Activated B cell treated with CpG ODN at 0.5 μM for 24 hours (primary cell): ENCODE measurements at places on chromosomes 7 and 10.

DNA sequence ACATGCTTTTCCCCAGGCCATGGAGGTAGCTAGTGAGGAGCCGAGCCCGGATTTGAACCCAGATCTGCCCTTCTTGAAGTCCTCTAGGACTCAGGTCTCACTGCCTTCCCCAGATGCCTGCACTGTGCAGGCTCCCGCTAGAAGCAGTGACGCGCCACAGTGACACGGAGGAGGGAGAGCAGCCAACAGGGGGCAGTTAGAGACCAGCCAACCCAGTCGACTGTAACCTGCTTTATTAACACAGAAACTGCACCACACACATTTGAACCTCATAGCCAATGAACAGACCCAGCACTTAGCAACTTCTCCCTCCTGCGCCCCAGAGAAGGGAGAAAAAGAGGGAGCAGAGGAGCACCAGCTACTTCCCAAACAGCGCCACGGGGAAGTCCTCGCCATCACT is 27.4 kb downstream of the PILRA start:
- no peak for DNase-seq

DNA sequence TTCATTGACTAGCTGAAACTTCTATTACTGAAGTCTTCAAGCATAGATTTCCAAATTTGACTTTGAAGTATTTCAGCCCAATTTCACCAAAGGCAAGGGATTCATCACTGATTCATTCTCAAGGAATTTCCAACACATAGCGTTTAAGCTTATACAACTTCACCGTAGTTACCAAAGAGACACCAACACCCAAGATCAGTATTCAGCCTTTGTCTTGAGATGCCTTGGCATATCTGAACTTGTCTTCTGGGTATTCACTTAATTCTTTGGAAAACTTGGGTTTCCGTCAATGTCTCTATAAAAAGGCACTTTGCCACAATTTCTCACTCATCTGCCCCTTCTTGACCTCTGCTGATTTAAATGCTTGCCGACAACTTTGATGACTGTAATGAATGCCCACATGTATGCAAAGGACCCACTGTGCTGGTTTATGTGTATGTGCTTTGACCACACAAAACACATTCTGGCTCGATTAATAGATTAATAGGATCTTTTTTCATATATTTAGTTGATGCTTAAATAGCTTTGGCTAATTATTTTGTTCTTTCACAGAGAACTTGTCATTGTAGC is 49.6 kb downstream of the TES start:
- no peak for DNase-seq

DNA sequence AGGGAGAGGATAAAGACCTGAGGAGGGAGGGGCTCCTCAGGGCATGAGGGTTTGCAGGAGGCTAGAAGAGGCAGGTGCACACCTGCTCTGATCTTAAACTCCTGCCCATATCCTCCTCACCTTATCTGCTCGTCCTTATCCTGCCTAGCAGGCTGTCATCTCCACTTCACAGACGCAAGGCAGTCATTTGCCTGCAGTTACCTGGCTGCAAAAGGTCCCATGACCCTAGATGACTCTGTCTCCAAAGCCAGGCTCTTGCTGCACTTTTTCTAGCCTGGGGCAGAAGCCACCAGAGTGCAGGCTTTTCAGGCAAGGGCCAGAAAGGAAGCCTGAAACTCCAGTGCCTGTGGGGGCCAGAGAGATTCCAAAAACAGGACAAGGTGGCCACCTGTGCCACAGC is 1.7 kb upstream of the ZNF853 start:
- no peak for DNase-seq

- DNase-seq: no peak
Measured at GRCh38 chr10:87541114-87541513, 36.4 kb downstream of the MINPP1 start.

- no peak for DNase-seq
Measured at GRCh38 chr7:2934211-2934731, 90.2 kb upstream of the GNA12 start.

GRCh38 chr10:49285232-49285631 is 13.7 kb upstream of the C10orf71 start:
- DNase-seq: no peak

- DNase-seq: no peak
Measured at GRCh38 chr10:83432261-83433045, 706.9 kb upstream of the GHITM start.

DNA sequence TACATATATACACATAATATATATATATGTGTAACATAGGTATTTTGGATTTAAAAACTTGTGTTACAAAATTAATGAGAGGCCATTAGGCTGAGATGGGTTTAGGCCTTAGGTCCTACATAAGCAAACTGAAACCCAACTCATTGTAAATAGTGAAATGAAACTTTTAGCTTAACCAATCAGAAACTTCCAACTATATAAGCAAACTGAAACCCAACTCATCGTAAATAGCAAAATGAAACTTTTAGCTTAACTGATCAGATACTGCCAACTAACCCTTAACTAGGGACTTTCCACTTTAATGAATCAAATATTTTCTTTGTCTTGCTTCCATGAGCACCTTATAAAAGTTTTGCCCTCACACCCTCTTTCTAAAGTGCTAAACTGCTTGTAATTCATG is 17.3 kb upstream of the SAMD9L start:
- DNase-seq: no peak

DNA sequence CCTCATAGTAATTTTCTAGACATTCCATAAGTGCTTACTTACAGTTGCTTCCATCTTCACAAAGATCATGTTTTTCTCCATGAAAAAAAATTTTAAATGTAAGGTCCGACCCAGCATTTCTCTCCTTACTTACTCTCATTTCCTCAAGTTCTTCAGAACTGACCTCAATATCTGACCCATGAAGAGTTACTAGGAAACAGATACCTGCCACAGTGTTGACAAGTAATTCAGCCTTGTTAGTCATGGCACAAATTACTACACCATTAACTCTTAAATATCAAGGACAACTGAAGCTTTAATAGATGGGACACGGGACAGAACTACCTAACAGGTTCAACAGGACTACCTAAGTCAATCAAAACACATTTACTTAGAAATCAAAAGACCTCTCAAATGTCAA is 316.2 kb downstream of the POM121L12 start:
- DNase-seq: no peak

DNA sequence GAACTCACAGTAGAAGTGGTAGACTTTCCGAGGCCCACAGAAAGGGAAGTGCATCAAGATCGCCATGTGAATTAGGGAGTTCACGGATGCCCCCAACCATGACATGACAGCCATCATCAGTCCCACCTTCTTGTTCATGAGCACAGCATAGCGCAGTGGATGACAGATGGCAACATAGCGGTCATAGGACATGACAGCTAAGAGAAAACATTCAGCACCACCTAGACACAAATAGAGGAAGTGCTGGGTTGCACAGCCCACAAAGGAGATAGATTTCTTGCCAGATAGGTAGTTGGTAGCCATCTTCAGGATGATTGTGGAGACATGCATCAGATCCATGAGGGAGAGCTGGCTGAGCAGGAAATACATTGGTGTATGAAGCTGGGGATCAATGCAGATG is 342 bp downstream of the OR2AE1 start:
- DNase-seq: no peak

- no peak for DNase-seq
Measured at GRCh38 chr7:73432676-73433075, 902 bp upstream of the FZD9 start.

GRCh38 chr7:18250133-18250532 is 222.5 kb upstream of the PRPS1L1 start:
- DNase-seq: no peak

- no peak for DNase-seq
Measured at GRCh38 chr7:87447116-87447635, 28.3 kb downstream of the ABCB4 start.

- no peak for DNase-seq
Measured at GRCh38 chr10:128884033-128884425, 583.0 kb upstream of the MGMT start.

- no peak for DNase-seq
Measured at GRCh38 chr10:124344931-124345330, 73.8 kb downstream of the OAT start.

GRCh38 chr7:50209461-50210135 is 94.9 kb upstream of the IKZF1 start:
- no peak for DNase-seq

DNA sequence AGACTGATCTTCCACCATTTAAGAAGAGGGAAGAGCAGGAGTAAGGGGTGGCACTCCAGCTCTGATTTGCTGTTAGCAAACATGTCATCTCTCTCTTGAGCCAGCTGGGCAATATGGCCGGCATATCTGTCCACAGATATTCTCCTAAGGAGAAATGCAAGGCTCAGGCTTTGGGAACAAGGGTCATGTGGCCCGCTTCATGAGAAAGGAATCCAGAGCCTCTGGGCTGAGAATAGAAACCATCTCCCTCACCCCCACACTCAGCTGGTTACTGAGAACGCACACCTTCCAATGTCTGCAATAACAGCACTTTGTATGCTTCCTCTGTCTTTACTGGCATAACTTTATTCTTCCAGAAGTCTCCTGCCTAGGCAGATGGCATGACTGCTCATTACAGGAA is 171.2 kb downstream of the ELMO1 start:
- DNase-seq: no peak

DNA sequence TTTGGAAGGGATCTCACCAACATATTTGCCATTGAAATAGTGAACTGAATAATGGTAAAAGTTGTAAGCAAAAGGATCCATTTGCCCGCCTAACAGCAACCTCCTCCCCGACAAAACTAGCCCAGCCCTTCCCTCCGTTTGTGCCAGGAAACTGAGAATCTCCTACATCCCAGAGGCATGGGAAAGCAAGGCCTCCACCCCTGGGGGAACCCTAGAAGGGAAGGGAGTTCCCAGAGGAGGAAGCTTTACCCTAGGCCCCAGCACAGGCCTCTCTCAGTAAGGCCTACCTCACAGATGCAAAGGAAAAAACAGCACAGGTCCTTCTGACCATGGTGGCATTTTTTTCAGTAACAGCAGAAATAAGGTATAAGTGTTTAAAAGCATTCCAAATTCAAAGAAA is 229.7 kb downstream of the ELMO1 start:
- DNase-seq: no peak

DNA sequence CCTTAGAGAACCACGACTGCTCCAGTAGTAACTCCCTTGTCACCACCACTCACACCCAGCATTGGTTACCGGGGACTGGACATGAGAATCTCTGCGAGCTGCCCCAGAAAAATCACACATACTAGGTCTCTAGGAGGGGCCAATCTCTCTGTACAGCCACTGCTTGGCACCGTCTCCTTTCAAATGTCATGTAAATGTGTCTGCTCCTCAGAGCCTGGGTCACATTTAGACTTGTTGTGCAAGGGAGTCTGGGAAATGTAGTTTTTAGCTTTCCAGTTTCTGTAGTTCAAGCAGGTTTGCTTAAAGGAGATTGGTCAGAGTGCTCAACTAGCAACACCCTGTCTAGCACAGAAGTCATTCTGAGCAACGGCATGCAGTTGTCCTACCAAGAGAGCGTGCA is 60.0 kb downstream of the CHN2 start:
- DNase-seq: no peak

DNA sequence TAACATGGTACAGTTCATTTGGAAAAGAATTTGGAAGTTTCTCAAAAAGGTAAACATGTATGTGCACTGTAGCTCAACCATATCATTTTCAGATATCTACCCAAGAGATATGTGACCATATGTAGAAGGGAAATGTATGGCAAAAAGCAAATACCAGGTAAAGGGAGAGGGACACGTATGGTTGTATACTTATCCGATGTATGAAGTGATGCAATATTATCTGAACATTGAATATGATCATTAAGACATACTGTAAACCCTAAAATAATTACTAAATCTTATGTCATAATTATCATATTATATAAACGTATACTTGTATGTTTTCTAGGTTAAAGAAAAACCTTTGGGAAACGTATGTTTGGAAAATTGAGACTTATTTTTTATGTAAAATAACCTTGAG is 367.5 kb upstream of the KCND2 start:
- no peak for DNase-seq

- DNase-seq: no peak
Measured at GRCh38 chr10:117537436-117537903, 5.1 kb upstream of the EMX2 start.

- DNase-seq: no peak
Measured at GRCh38 chr7:26987338-26987737, 108.5 kb downstream of the HOXA1 start.

GRCh38 chr10:63886281-63887022 is 365.3 kb downstream of the REEP3 start:
- DNase-seq: no peak

DNA sequence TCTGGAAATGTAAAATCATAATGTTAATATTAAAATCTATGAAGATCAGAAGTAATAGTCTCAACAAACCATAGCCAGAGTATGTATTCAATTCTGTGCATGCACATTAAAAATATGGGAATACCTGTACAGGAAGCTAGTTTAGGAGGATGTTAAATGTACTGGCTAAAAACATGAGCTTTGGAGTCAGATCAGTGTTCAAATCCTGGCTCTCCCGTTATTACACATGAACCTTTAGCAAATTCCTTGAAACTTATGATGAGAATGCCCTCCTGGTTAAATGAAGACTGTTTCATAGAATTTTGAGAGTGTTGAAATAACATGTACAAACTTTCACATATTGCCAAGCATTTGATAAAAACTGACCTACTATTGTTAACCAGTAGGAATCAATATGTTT is 4.6 kb downstream of the ARL4A start:
- DNase-seq: no peak

- no peak for DNase-seq
Measured at GRCh38 chr7:130793855-130794618, 60.0 kb upstream of the KLF14 start.

- no peak for DNase-seq
Measured at GRCh38 chr7:28123752-28124151, 56.8 kb downstream of the JAZF1 start.

GRCh38 chr7:121279060-121279620 is 49.7 kb upstream of the WNT16 start:
- DNase-seq: no peak

DNA sequence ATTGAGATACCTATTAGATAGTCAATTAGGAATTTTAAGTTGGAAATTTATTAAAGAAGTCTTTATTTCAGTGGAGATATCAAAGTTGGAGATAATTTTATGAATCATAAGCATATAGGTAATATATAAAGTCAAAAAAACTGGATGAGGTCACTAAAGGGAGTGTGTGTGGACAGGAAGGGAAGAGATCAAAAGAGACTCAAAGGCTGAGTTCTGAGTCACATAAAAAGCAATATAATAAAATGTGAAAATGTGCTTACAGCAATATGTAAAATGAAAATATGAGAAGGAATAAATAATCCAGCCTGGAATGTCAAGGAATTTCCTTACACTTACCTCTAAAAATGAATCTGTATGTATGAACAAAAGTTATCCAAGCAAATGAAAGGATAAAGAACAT is 583.3 kb upstream of the SORCS1 start:
- DNase-seq: no peak

GRCh38 chr10:31520986-31521831 is 202.2 kb downstream of the ZEB1 start:
- no peak for DNase-seq
